ENCODE measurements at places on chromosomes 1 and 21.

GRCh38 chr21:23876925-23877558 is 1730.2 kb downstream of the MRPL39 start:
- DNase-seq, result no peak

GRCh38 chr1:156106624-156107488 is 7.7 kb upstream of the LMNA start:
- DNase-seq, result no peak

DNA sequence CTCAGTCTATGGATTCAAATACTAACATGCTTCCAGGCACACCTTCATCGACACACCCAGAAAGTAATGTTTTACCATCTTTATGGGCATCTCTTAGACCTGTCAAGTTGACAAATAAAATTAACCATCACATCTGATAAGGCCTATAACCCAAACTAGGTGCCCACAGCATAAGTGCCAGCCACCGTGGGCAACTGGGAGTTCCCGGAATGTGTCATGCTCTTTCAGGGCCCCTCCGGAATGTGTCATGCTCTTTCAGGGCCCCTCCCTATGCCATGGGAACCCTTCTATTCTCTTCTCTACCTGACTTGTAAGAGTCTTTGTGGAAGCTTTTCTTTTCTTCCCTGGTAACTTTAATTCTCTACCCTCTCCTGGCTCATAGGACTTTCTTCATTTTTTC is 26.6 kb downstream of the KRTAP24-1 start:
- DNase-seq, result no peak

- DNase-seq, result no peak
Observed at GRCh38 chr1:167922611-167923074, 8.7 kb upstream of the ADCY10 start.

- no peak for DNase-seq
Observed at GRCh38 chr1:153349363-153350320, 1.0 kb upstream of the PGLYRP4 start.

GRCh38 chr1:64861611-64862010 is 104.7 kb downstream of the JAK1 start:
- DNase-seq, result peak; percentile 31

DNA sequence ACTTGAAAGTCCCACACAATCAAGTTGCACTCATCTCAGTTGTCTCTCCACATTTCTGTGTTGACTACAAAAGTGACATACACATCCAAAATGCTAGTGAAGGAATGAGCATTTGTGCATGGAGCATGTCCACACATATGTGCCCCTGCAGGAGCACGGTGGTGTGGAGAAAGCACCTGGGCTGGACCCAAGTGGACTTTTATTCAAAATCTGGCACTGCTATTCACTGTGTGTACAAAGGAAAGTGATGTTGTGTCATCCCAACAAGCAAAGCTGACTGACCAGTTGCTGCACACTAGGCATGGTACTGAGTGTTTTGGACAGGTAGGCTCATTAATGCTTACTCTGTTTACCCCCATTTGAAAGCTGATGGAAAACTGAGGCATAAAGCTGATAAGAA is 19.3 kb downstream of the CEP104 start:
- no peak for DNase-seq

DNA sequence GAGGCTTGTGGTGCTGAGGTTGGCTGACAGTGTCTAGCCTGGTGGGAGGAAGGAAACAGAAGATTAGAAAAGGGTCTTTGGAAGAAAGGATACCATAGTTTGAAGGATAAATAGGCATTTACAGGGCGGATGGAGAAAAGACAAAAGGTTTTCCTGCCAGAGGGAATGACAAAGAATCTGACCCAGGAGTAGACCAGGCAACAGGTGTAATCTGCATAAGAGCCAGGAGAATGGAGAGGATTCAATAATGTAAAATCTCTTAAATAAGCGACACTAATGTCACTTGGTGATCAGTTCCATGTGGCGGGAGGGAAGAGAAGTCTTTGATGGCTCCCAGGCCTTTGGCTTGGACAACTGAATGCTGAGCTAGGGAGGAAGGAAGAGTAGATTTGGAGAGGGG is 9.4 kb downstream of the MECR start:
- no peak for DNase-seq

DNA sequence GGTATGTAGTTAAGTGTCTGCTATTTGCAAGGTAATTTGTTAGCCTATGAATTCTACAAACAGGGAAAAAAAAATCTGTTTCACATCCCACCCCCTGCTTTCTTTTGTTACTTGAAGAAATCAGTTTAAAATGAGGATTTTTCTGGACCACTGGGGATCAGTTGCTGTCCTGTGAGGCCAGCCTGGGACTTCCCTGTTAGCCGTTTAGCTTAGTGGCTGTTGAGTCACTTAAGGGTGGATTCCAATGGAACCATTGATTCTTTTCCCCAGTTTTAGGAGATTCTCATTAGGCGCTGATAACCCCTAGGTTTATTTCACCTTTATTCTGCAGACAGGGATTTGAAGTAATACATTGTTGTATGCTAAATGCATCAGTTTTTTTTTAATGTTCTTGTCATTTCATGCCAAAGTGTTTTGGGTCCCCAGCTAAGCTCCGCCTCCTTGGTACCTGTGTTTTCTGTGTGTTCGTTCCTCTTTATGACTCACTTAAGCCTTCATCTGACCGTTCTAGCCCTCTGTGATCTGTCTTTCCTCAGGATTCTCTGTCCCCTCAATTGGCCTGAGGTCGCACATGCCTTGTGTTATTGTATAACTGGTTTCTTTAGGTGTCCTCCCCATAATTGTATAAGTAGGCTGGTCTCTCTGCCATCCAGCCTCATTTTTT is 59.3 kb downstream of the NOS1AP start:
- DNase-seq, result no peak

DNA sequence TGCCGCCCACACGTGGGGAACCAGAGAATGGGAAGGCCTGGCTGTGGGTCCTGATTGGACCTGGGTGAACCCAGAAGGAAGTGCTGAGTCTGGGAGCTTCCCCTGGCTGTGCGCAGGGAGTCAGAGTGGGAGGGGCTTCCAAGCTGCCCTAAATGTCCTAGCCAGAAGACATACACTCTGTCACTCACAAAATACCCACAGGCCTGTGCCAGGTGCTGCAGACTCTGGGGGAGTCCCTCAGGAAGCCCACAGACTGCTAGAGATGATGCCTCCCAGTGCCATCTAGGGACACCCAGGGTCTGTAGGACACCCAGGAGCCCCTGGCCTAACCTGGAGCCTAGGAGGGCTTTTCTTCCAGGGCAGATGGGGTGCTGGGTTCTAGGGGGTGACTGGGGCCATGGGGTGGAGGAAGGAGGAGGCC is 33.7 kb upstream of the LRP8 start:
- DNase-seq, result no peak

- no peak for DNase-seq
Observed at GRCh38 chr1:225484657-225485214, 56.9 kb upstream of the LBR start.

GRCh38 chr1:5895446-5896406 is 96.5 kb downstream of the NPHP4 start:
- no peak for DNase-seq

- DNase-seq, result no peak
Observed at GRCh38 chr1:98211271-98211845, 290.5 kb upstream of the DPYD start.

DNA sequence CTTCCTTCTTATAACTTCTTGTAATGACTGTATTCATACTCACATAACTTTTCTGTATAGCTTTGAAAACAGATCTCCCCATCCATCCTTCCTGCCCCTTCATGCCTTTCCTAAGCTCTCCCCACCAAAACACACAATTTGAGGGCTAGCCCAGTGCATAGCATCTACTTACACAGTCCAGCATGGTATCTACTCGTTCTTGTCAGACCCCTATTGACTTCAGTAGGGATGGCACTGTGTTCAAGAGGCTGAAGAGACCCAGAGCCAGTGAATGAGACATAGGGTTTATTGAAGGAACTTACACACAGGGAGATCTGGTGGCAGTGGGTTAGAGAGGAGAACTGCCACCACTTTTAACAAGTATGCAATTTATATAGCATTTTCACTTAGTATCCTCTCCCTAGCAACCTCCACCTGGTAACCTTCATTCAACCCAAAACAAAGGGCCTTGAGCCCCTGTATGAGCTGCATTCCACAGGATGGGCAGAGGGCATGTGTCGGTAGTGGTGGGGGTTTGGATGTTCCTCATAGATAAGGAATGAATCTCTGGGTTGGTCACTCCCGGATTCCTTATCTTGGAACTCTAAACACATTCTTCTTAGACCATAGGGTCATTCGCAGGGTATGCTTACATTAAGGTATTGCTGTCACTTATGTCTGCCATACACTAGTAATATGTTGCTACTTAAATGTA is 64.9 kb upstream of the GNG12 start:
- no peak for DNase-seq

Data from AG08395 (cell line).